ENCODE measurements at places on chromosomes 6 and 20. TPM values are rescaled to one million over a fixed set of nuclear protein-coding genes. Genes with fewer than 3 reads are reported as not detected.

- no peak for DNase-seq
Observed at GRCh38 chr6:99613705-99614429, 7.2 kb downstream of the PRDM13 start.

DNA sequence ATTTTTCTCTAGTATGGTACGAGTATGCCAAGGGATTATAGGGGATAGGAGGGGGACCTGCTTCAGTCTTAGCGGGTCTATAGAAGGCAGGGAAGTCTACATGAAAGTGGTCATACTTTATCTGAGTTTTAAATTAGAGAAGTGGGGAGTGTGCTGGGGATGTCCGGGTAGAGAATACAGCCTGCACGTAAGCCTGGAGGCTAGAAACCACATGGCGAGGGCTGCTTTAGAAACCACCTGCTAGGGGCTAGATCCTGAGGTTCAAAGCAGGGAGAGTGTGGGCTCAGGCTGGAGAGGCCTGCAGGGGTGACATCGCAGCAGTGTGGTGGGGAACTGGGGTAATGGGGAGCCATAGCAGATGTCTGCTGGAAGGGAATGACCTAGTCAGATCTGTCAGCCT is 85.2 kb downstream of the VEGFA start:
- DNase-seq = no peak

DNA sequence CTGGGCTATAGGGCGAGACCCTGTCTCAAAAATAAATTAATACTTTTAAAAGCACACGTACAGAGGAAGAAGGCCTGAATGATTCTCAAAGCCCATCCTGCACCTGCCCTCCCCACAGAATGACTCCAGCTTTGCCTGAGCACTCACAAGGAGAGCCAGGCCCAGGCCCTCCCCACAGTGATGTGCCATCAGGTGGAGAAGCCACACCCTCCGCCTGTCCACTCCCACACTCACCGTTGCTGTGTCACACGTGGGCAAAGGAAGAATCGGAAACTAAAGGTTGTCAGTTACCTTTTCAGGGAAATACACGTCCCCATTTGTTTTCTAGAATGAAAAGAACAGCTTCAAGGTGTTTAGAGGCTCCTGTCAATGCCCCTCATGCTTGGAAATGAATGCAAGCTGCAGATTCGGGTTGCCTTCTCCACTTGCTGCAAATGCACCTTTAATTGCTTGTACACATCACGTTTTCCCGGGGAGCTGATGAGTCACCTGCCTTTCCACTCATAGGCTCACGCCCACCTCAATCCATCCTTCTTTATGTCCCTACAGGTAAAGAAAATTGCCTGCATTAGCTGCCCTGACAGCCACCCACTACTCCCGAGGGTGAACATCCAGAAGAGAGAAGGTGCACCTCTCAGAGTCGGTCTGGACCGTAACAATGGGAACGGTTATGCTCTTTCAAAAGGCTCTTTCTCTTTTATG is 45.5 kb upstream of the AFDN start:
- DNase-seq = no peak

DNA sequence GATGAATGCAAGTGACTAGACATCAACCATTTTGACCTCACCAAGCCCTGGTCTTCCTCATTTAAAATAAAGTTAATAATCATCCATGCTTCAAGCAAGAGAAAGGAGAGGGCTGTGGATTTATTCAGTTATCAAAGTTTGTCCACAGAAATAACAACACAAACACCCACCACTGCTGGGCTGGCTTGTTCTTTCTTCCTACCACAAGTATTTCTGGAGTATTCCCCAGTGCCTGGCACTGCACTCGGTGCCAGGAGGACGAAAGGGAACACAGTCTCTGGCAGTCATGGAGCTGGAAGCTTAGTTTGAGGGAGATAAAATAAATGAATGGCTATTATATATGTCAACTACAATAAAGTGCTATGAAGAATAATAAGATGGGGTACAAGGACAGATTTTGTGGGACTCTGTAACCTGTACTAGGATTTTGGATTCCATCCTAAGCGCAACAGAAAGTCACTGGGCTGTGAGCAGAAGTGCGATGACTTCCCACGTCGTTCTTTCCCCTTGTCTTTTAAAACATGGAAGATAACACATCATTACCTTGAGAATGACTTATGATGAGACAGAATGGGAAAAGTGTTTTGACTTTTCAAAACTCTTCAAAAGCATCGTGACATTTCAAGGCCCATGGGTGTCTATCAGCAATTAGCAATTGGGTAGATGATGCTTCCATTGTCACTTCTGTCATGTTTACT is 74.5 kb upstream of the TRAF3IP2 start:
- DNase-seq = no peak

- no peak for DNase-seq
Observed at GRCh38 chr20:62736407-62737071, 27.9 kb downstream of the NTSR1 start.

- DNase-seq = no peak
Observed at GRCh38 chr6:11500008-11500407, 37.5 kb upstream of the TMEM170B start.

DNA sequence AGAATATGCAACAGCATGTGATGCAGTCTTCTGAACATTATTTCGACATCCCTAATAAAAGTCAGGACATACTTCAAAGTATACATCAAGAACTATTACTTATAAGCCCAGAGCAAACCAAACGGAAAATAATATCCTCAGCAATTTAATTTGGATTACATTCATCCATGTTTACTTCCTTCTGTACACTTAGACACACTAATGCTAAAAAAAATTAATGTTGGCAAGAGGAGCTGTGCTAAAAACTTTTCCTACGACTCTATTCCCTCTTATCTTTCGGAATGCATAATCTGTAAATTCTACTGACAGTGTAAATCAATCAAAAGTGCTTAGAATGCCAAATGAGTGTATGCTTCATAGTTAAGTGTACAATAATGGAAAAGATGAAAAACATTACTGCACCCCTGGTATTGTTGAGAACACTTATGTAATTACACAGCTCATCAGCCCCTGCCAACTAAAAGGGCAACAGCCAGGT is 301.2 kb upstream of the HSF2 start:
- no peak for DNase-seq

Gene HCK
- total RNA-seq = 3.1 TPM

Gene DNAH8
- total RNA-seq = 0.36 TPM
